Liver (tissue), 10 donors: ENCODE measurements at places on chromosomes 1 and 21. TPM values are rescaled to one million over a fixed set of nuclear protein-coding genes. Genes with fewer than 3 reads are reported as not detected.
A peak's percentile ranks its signal among the peaks of the same experiment; 100 is the strongest.

Gene DNAJC28
- 3.2 TPM for total RNA-seq

Gene RNF207
- total RNA-seq, result 13.7 TPM

Gene SPRR2F
- not detected for total RNA-seq

DNA sequence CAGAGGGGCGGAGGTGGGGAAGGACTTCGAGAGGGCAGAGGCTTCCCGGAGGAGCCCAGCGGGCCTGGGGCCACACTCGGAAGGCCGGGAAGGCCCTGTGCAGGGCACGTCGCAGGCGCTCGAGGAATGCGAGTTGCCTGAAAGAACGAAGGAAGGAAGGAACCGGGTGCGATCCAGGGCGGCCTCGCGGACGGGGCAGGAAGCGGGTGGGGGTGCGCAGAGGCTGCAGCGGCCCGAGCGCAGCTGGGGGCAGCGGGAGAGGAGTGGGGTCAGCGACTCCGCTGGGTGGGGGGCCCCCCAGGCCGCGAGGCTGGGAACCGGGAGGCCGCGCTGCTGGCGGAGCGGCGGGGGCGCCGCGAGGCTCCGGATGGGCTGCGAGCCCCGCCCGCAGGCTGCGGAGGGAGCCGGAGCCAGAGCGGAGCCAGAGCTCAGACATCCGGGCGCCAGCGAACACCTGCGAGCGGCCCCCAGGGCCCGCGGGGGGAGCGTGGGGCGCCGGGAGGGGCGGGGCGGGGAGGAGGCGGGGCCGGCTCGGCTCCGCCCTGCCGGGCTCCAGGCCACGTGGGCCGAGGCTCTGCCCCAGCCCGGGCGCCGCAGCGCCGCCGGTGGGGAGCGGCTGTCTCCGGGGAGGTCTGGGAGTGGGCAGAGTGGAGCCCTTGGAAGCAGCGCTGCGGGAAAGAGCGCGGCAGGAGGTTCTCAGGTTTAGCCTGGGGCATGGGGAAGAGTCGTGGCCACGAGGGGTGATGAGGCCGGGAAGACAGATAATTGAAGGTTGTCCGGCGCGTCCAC lies 4.6 kb downstream of the ID3 start:
- no peaks in the 10 kb centered on the region for H3K27me3 ChIP-seq
- peak overlapping the region; percentile 81 for H3K27ac ChIP-seq
- H3K4me1 ChIP-seq, result no peaks in the 10 kb centered on the region
- peak; percentile 81 for DNase-seq

DNA sequence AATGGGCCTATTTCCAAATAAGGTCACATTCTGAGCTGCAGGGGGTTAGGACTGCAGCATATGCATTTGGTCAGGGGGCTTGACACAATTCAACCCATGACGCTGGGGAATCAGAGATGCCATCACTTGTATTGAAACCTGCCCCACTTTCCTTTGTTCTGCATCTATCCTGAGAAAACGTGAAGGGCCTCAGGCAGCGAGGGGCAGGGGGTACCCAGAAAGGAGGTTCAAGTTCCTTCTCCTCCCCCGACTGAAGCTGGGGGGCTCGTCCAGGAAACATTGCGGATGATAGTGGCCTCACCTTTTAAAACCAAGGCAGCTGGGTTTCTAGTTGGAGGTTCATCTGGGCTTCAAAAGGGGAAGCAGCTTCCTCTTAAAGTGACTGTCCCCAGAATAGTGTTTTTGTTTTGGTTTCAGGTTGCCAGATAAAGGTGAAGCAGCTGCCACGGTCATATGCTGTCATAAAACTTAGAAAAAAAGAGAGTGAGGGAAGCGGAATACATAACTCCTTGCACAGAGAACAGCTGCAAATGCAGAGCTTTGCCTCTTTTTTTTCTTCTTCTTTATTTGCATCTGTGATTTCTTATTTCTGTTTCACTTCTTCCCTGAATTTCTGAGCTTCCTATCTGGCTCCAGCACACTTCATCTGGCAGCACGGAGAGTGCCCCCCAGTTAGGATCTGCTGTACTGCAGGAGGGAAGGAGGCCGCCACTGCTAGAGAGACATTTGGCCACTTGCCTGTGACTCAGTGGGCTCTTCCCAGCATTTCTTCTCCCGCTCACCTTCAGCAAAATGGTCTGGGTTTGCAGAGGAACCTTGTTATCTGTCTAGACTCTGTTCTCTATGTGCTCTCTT lies 142.0 kb downstream of the AJAP1 start:
- no peak overlapping the region for H3K4me3 ChIP-seq
- no peaks in the 10 kb centered on the region for H3K4me1 ChIP-seq
- H3K36me3 ChIP-seq, result no peaks in the 10 kb centered on the region
- no peak for DNase-seq

GRCh38 chr1:180092931-180093650 lies 61.6 kb upstream of the QSOX1 start:
- H3K4me1 ChIP-seq, result no peaks in the 10 kb centered on the region
- no peak overlapping the region for H3K4me3 ChIP-seq
- no peak overlapping the region for H3K27ac ChIP-seq
- no peaks in the 10 kb centered on the region for H3K27me3 ChIP-seq
- no peak for DNase-seq

Gene CAPN8
- 0.08 TPM for total RNA-seq

DNA sequence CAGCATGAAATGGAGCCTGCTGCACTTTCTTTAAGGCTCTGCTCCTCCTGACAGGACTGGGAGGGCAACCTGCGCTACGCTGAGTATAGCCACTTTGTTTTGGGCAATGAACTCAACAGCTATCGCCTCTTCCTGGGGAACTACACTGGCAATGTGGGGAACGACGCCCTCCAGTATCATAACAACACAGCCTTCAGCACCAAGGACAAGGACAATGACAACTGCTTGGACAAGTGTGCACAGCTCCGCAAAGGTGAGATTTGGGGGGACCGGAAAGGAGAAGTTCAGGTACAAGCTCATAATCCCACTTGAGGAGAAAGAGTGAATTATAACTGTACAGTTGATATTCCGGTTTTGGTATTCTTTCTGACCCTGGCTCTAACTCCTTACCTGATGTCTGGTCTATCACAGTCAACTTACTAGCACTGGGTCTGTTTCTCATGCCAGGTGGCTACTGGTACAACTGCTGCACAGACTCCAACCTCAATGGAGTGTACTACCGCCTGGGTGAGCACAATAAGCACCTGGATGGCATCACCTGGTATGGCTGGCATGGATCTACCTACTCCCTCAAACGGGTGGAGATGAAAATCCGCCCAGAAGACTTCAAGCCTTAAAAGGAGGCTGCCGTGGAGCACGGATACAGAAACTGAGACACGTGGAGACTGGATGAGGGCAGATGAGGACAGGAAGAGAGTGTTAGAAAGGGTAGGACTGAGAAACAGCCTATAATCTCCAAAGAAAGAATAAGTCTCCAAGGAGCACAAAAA lies 5.4 kb downstream of the ANGPTL7 start:
- no peak for DNase-seq
- H3K27ac ChIP-seq, result no peak overlapping the region
- H3K36me3 ChIP-seq, result peaks cover 18% of the 10 kb centered on the region
- H3K4me1 ChIP-seq, result no peaks in the 10 kb centered on the region
- H3K4me3 ChIP-seq, result no peak overlapping the region

Gene APCS
- 162 TPM for total RNA-seq

DNA sequence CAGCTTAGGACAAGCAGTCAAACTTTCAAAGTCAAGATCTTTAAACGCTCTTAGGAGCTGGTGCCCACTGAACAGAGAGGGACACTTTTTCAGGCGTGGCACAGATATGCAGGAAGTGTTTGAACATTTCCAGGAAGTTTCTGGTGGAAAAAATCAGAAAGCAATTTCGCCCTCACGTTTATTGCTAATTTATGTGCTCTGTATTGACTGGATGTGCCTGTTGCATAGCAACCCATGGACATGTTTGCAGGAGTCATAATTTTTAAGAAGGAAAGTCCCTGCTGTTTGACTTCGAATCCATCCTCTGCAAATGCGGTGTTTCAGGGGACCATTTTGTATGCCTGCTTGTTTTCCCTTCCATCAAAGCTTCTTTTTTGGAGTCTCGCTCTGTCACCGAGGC lies 239.9 kb upstream of the IRF2BP2 start:
- no peak overlapping the region for H3K27ac ChIP-seq
- no peaks in the 10 kb centered on the region for H3K4me1 ChIP-seq
- H3K27me3 ChIP-seq, result no peaks in the 10 kb centered on the region
- no peak for DNase-seq
- no peak overlapping the region for H3K4me3 ChIP-seq

- H3K36me3 ChIP-seq, result no peaks in the 10 kb centered on the region
- no peaks in the 10 kb centered on the region for H3K4me1 ChIP-seq
- no peaks in the 10 kb centered on the region for H3K27me3 ChIP-seq
- no peak overlapping the region for H3K27ac ChIP-seq
- no peak overlapping the region for H3K4me3 ChIP-seq
- DNase-seq, result no peak
Observed at GRCh38 chr1:182484531-182485257, 34.7 kb downstream of the RGSL1 start.

DNA sequence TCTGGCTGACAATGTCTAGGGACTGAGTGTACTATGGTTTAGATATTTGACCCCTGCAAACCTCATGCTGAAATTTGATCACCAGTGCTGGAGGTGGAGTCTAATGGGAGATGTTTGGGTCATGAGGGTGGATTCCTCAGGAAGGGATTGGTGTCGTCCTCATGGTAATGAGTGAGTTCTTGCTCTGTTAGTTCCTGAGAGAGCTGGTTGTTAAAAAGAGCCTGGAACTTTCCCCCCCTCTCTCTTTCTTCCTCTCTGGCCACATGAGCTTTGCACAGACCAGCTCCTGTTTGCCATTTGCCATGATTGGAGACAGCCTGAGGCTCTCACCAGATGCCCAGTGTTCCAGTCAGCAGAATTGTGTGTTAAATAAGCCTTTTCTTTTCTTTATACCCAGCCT lies 36.6 kb upstream of the CNIH3 start:
- H3K36me3 ChIP-seq, result no peaks in the 10 kb centered on the region
- H3K4me1 ChIP-seq, result no peaks in the 10 kb centered on the region
- H3K27me3 ChIP-seq, result no peaks in the 10 kb centered on the region
- no peak for DNase-seq
- no peak overlapping the region for H3K27ac ChIP-seq

Gene LCE1F
- total RNA-seq, result not detected

GRCh38 chr1:86875722-86876121 lies 38.2 kb downstream of the SELENOF start:
- no peaks in the 10 kb centered on the region for H3K36me3 ChIP-seq
- DNase-seq, result no peak
- no peaks in the 10 kb centered on the region for H3K4me1 ChIP-seq
- no peak overlapping the region for H3K4me3 ChIP-seq
- H3K27me3 ChIP-seq, result no peaks in the 10 kb centered on the region

GRCh38 chr1:184255560-184255959 lies 131.3 kb upstream of the C1orf21 start:
- no peak overlapping the region for H3K4me3 ChIP-seq
- H3K27ac ChIP-seq, result no peak overlapping the region
- H3K4me1 ChIP-seq, result no peaks in the 10 kb centered on the region
- H3K27me3 ChIP-seq, result no peaks in the 10 kb centered on the region
- no peak for DNase-seq

Gene LINGO4
- 0.05 TPM for total RNA-seq

Gene APOBEC4
- not detected for total RNA-seq

DNA sequence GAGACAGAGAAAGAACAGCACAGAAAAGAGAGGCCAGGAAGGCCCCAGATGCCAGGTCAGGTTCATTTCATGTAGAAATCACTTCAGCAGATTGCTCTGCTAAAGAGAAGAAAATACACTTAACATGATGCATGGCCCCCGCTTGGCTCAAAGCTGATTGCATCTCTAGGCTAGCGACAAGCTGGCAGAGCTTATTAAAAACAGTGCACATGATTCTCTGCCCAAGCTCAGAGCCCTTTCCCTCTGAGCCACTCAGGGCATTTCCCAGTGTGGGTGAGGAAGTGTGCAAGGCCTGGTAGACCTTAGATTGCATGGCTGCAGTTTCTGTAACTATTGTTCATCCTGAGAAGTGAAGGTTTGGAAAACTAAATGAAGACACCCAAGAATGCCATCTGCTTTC lies 3.3 kb upstream of the CAPN9 start:
- H3K27ac ChIP-seq, result no peak overlapping the region
- DNase-seq, result no peak
- no peaks in the 10 kb centered on the region for H3K27me3 ChIP-seq

Gene RRP15
- total RNA-seq, result 5.5 TPM

Gene MASP2
- total RNA-seq, result 30.0 TPM

DNA sequence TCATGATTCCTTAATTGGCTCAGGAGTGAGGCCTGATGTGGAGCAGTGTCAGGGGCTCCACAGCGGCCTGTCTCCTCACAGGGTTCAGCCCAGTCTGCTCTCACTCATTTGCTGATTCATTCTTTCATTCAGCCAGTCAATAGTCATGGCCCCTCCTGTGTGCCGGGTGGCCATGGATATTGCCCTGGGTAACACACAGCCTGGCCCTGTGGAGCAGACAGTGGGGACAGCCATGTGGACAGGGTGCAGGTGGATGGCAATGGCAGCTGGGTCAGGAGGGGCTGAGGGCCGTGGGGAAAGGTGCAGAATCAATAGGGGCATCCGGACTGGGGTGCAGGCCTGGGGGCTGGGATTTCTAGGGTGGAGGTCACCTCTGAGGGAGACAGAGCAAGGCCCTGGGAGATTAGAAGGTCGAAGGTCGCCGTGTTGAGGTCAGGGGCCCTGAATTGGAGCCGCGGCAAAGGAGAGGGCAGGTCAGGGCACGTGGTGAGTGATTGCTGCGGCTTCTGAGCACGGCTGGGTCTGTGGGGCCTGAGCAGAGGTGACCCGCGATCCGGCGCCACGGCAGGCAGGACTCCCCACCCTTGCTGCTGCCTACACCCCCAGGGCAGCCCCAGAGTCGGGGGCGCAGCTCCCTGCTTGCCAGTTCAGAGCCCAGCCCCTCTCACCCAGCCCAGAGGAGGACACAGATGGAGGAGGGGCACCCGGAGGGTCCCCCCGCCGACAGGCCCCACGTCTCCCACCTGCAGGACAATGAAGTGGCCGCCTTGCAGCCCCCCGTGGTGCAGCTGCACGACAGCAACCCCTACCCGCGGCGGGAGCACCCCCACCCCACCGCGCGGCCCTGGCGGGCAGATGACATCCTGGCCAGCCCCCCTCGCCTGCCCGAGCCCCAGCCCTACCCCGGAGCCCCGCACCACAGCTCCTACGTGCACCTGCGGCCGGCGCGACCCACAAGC lies 33.4 kb downstream of the SLC19A1 start:
- H3K4me1 ChIP-seq, result peaks cover 5% of the 10 kb centered on the region
- H3K27ac ChIP-seq, result peak overlapping the region; percentile 49
- H3K4me3 ChIP-seq, result no peak overlapping the region
- no peaks in the 10 kb centered on the region for H3K36me3 ChIP-seq
- DNase-seq, result peak; percentile 70
- no peaks in the 10 kb centered on the region for H3K27me3 ChIP-seq

- H3K4me1 ChIP-seq, result no peaks in the 10 kb centered on the region
- no peaks in the 10 kb centered on the region for H3K36me3 ChIP-seq
Observed at GRCh38 chr1:164466429-164466828, 92.6 kb upstream of the PBX1 start.

Gene LDLRAD2
- not detected for total RNA-seq

Gene SPRR5
- total RNA-seq, result not detected

- H3K4me1 ChIP-seq, result no peaks in the 10 kb centered on the region
- H3K27ac ChIP-seq, result no peak overlapping the region
- H3K4me3 ChIP-seq, result no peak overlapping the region
- H3K36me3 ChIP-seq, result no peaks in the 10 kb centered on the region
- DNase-seq, result no peak
- H3K27me3 ChIP-seq, result no peaks in the 10 kb centered on the region
Observed at GRCh38 chr1:104322131-104322530, 572.4 kb downstream of the AMY1C start.

Gene ANKRD13C
- total RNA-seq, result 14.1 TPM

Gene TMEM51
- total RNA-seq, result 1.4 TPM

GRCh38 chr1:198664068-198664788 lies 25.4 kb downstream of the PTPRC start:
- no peak for DNase-seq

GRCh38 chr21:21898801-21899200 lies 900.6 kb downstream of the NCAM2 start:
- no peak overlapping the region for H3K27ac ChIP-seq
- DNase-seq, result no peak
- H3K4me3 ChIP-seq, result no peak overlapping the region
- H3K36me3 ChIP-seq, result no peaks in the 10 kb centered on the region
